Right renal cortex interstitium (tissue), 3 donors: ENCODE measurements at places on chromosomes 1 and 21. TPM values are rescaled to one million over a fixed set of nuclear protein-coding genes. Genes with fewer than 3 reads are reported as not detected.

Gene S100A9
- polyA plus RNA-seq: 8.7 TPM

Gene APOBEC4
- not detected for polyA plus RNA-seq

Gene HES2
- 0.42 TPM for polyA plus RNA-seq

GRCh38 chr1:6425658-6426057 is 1.1 kb downstream of the ESPN start:
- DNase-seq: no peak

Gene HSD11B1
- 0.39 TPM for polyA plus RNA-seq

GRCh38 chr1:218255090-218255489 is 30.0 kb upstream of the RRP15 start:
- DNase-seq: no peak

DNA sequence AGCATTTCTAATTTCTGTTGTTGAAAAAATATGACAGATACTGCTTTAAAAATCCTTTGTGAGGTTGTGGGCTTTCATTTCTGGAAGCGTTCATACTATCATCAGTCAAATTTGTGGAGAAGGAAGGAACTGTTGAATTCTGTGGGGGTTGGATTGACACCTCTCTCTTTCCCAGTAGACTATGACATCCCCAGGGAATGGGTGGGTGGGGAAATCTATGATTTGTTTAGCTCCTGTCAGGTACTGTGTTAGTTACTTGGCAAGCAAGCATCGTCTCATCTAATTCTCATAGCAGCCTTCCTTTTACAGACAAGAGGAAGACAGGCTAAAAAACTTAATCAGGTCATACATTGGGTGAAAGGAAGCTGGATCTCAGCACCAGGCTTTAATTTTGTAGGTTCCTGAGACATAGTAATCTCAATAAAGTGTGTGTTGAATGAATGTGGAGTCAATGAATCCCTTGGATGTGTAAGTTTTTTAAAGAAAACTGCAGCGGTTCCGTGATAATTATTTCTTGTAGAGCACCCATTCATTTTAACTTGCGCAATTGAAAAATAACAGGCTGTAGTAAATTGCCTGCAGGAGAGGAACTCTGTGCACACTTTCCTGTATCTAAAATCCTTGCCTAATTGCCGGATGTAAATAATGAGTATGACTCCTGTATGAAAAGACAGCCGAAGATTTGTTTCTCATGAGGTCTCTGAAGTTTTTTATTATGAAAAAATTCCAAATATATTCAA is 60.6 kb downstream of the MYOM3 start:
- DNase-seq: no peak
